ENCODE measurements at places on chromosomes 6 and 20. TPM values are rescaled to one million over a fixed set of nuclear protein-coding genes. Genes with fewer than 3 reads are reported as not detected.

DNA sequence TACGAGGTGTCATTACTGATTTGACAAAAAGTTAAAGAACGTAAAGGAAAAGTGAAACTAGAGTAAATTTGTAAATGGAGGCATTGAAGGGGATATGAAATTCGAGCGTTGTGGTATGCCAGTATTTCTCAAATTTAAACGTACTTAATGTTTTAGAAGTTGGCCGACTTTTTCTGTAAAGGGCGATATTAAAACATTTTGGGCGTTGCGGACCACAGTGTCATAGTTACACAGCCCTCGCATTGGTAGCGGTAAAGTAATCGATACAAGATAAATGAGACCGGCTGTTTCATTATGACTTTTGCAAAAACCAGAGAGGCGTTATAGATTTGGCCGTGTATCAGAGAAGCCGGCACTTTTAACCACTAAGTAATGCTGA is 39.6 kb downstream of the OR2B2 start:
- no peak for DNase-seq

The BIRC7 gene
- total RNA-seq = not detected

DNA sequence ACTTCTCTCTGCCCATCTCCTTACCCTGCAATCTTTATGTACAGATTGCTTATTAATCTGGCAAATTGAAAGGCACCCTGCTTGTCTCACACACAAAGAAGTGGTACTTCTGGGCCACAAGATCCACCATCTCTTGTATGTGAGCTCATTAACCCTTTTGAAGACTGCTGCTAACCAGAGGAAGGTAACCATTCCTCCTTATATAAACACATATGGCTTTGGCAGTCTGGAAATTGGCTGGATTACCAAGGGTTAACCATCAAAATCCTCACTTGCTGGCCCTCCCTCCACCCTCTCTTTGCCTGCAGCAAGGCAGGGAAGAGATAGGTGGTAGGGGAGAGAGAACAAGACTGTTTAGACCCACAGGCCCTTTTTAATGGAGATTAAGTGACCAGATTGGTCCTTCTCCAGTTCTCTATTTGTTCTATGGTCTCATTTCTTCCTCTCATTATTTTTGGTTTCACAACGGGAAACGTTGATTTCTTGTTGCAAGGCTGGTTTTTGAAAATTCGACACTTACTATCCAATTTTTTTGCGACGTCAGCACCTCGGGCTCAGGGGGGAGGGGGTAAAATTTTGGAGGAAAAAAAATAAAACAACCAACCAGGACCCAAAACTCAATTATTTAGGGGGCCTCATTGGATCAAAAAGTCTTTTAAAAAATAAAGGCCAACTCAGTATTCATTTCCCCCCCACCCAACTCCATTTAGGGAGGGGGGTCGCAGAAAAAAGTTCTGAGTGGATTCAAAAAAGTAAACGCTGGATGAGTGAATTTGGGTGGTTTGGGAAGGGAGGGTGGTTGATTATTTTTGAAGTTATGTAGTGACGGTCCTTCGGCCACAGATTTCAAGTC is 859 bp downstream of the PPP1R10 start:
- no peak for DNase-seq

The PSMB9 gene
- 25.7 TPM for total RNA-seq

GRCh38 chr6:105898286-105898685 is 187.8 kb upstream of the PRDM1 start:
- DNase-seq = no peak

- no peak for DNase-seq
Measured at GRCh38 chr20:1926237-1926636, 31.0 kb downstream of the SIRPA start.

The HSPA12B gene
- 4.6 TPM for total RNA-seq

GRCh38 chr6:150741633-150742200 is 123.8 kb upstream of the MTHFD1L start:
- DNase-seq = no peak

- DNase-seq = no peak
Measured at GRCh38 chr6:140237251-140237650, 862.8 kb upstream of the CITED2 start.

- DNase-seq = no peak
Measured at GRCh38 chr6:45808917-45809316, 206.7 kb downstream of the CLIC5 start.

The OR12D3 gene
- total RNA-seq = not detected

DNA sequence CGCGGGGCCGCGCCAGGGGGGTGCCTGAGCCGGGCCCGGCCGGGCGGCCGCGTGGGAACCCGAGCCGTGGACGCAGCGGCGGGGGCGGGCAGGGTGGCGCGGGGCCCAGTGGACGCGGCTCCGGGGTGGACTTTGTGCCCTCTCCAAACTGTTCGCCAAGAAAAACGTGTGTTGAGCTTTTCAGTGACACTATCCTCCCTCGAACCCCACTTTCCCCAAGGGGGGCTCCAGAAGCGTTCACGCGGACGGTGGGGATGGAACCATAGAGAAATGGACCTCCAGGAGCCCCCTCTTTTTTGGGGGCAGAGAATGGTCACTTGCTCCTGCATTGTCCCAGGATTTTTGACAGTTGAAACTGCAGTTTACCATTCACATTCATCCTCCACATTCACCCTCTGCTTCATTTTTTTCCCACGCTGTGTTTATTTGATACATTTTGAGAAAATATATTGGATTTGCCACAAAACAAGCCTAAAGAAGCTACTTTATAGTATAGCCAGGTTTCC is 2.9 kb upstream of the HIVEP1 start:
- no peak for DNase-seq

DNA sequence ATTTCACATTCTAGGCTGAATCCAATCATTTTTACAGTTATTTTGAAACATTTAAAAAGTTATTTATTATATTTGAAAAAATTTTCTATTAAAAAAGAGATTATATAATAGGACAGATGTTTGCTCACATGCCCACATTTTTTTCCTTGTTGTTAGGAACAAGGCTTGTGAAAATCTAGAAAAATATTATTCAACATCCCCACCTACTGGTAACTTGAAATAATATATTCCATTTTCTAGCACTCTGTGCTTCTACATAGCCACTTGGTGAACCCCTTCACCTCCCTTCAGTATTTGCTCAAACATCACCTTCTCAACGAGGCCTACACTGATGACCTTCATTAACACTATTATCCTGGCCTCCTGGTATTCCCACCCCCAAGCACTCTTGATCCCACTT is 18.3 kb upstream of the GPRC6A start:
- no peak for DNase-seq

- no peak for DNase-seq
Measured at GRCh38 chr6:165985806-165986299, 181.8 kb downstream of the TBXT start.

- DNase-seq = no peak
Measured at GRCh38 chr20:46316984-46317684, 8.8 kb upstream of the CDH22 start.

The SLC29A1 gene
- 132 TPM for total RNA-seq

The MYL9 gene
- 1,491 TPM for total RNA-seq

The HMGCLL1 gene
- not detected for total RNA-seq

DNA sequence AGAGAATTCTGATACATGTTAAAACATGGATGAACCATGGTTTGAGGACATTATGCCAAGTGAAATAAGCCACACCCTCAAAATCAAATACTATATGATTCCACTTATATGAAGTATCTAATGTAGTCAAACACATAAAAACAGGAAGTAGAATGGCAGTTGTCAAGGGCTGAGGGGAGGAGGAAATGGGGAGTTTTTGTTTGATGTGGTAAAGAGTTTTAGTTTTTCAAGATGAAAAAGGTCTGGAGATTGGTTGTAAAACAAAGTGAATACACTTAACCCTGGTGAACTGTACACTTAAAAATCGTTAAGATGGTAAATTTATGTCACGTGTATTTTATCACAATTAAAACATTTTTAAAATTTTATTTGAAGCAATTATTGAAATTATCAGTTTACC is 127.4 kb upstream of the GRIK2 start:
- DNase-seq = no peak

GRCh38 chr6:96420294-96420693 is 101.3 kb upstream of the UFL1 start:
- DNase-seq = no peak

The SALL4 gene
- not detected for total RNA-seq

The CALHM4 gene
- total RNA-seq = not detected

GRCh38 chr20:25288291-25289181 is 40.7 kb downstream of the PYGB start:
- no peak for DNase-seq

The TCF15 gene
- total RNA-seq = not detected

GRCh38 chr6:149084026-149084425 is 233.5 kb upstream of the TAB2 start:
- DNase-seq = no peak

The CAGE1 gene
- total RNA-seq = not detected

- no peak for DNase-seq
Measured at GRCh38 chr6:166417285-166417691, 34.5 kb upstream of the MPC1 start.

DNA sequence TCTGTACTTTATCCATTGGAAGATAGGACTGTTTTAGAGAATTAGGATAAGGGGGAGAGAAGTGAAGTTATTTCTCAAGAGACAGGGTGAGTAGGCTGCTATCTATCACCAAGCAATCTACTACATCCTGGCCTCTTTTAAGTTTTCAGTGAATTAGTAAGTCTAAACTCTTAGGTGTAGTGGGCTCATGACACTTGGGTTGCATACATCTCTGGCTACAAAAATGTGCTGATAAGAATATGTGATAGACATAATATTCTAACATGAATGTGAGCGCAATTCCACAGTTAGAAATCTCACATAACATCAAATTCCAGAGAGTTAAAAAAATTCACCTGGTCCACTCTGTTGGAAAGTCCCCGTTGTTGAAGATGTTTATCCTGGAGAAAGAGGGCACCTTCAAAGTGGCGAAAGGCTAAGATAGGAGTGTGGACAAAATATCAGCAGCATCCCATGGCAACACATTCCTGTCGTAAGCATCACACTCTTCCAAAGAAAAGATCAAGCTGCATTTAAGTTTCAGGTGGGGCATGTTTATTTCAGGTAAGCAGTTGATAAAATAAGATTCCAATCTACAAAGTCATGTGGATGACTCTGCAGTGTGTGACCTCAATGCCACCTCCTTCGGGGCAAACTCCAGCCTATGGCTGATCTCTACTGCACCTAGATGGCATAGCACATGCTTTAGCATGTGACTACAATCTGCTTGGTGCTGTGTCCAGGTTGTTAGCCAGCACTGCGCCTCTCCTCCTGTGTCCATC is 111.7 kb upstream of the NEDD9 start:
- no peak for DNase-seq

GRCh38 chr6:21856844-21857243 is 263.3 kb downstream of the SOX4 start:
- no peak for DNase-seq

The ID1 gene
- 944 TPM for total RNA-seq

GRCh38 chr20:49320460-49320859 is 42.6 kb upstream of the ZNFX1 start:
- no peak for DNase-seq

GRCh38 chr6:122589115-122589514 is 21.1 kb upstream of the PKIB start:
- no peak for DNase-seq

The GCNT2 gene
- 29.1 TPM for total RNA-seq

The ELMO2 gene
- 50.1 TPM for total RNA-seq

DNA sequence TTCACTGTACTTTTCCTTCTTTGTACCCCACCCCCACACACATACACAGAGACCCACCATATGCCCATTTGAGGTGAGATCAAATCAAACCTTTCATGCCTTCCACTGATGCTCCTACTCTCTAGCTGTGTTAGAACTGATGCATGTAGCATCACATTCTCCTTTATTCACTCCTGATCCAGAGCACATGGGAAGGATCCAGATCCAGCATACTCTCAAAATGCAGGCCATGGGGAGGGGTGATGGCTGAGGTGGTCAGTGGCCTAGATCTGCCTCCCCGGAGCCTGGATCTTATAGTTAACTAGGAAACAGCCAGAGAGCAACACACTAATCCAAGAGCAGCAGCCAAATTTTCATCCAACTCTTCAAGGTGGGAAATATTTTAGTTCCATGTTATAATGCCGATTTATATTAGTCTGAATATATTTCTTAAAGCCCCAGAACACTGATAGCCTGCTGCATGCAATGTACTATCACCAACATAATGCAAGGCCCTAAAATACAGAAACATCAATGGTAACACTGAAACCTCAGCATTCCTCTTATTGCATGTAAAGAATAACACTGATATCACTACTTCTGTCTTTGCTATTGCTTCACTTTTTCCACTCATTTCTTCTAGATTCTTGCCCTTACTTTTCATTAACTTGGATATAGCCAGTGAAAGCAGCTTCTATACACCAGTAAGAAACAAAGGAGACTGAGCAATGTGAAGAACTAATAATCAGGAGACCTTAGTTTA is 126.8 kb upstream of the BEND6 start:
- no peak for DNase-seq

Data from thoracic aorta (tissue), 2 donors.